T47D (cell line): ENCODE measurements at places on chromosomes 5 and 9.

GRCh38 chr9:18438300-18438925 is 35.5 kb upstream of the ADAMTSL1 start:
- DNase-seq: no peak

DNA sequence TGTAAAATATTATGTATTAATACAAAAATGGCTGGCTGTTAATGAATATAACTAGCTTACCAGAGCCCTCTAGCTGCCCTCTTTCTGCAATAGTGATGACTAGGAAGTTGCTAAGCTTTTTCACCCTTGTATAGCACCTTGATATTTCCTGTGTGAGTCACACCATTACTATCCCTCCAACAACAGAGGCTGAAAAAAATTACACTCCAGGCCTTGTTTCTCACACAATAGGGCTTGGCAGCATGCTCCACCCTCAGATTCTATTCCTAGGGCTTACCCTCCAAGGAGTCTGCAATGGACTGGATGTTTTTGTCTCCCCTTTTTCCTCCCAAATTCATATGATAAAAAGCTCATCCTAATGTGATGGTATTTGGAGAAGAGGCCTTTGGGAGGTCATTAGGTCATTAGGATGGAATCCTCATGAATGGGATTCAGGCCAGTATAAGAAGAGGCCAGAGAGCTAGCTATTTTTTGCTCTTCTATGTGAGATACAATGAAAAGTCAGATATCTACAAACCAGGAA is 184.6 kb upstream of the MAP1B start:
- DNase-seq: peak; percentile 35

GRCh38 chr5:169950333-169950732 is 30.0 kb downstream of the INSYN2B start:
- no peak for DNase-seq

- DNase-seq: no peak
These were observed 22.8 kb upstream of the FUBP3 start for GRCh38 chr9:130556396-130557076.

DNA sequence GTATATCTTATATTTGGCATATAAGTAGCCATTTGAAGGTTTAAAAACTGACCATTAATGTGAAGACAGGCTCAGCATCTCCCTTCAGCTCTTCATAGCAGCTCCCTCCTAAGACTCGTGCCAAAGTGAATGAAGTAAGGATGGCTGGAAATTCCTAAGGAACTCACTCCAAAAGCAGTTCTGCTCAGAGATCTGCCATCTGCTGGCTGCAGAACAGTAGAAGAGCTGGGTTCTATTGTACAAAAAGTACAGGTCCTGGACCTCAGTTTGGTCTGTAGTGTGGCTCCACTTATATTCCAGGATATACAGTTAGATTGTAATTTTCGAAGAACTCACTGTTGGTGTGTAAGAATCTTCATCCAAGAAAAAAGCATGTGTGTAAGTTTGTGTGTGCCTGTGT is 104.9 kb upstream of the RUSC2 start:
- DNase-seq: peak; percentile 51

DNA sequence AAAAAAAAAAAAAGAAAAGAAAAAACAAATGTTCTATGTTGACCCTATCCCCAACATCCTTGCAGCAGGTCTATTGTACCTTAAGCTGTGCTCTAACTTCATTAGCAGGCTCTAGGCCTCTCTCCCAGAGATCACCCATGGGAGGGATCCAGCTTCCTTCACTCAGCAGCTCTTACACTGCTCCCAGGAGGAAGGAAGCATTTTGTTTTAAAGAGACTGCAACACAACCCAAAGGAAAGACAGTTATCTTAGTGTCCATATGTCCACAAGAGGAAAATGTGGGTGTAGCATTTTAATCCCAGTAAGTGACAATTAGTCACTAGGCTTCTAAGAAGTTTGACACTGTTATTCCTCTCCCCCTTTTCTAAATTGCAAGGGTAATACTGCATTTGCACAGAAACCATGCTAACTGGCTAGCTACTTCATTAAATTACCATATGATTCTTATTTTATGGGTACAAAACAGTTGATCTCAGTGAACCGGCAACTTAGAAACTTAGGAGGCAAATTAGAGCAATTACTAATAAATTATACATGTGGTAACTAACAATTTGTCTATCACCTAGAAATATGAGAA is 58.8 kb downstream of the MARCHF3 start:
- DNase-seq: no peak

- DNase-seq: no peak
These were observed 80.4 kb downstream of the LHFPL2 start for GRCh38 chr5:78568212-78568611.

DNA sequence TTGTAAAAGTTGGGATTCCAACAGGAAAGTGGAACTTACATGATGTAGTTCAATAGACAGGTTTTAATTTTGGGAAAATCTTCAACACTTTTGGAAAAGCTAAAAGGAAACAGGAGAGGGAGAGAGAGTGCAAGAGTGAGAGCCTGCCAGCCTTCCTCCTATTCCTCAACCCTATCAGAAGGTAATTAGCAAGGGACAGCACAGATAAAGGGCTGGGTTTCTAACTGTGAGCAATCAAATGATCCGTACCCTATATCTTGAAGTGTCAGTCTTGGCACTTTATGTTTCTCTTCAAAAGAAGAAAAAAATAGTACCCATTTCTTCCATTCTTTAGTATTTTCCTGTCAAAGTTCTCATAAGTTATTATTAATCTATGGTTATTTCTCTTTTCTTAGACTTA is 79.4 kb downstream of the FER start:
- DNase-seq: no peak

- no peak for DNase-seq
These were observed 42.7 kb downstream of the TENT4A start for GRCh38 chr5:6755941-6756340.

DNA sequence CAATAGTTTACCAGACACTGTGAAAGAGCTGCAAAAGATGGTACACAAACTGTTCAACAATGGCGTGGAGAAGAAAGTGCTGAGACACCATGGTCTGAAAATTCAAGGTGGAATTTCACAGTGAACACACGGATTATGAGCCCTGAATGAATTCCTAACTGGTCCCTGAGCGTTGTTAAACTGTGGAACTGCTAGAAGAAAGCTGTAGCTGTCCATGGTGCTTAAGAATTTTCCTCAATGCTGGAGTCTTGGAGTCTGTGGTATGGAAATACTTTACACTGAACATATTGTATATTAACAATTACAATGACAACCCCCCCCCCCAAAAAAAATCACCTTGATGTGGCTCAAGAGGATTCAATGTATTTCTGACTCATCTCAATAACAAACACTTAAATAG is 68.5 kb downstream of the SLC24A2 start:
- DNase-seq: peak; percentile 62

GRCh38 chr5:41995193-41995592 is 70.1 kb downstream of the FBXO4 start:
- DNase-seq: no peak

- DNase-seq: no peak
These were observed 69.7 kb downstream of the CARTPT start for GRCh38 chr5:71788794-71789193.

GRCh38 chr5:55438998-55439397 is 95.8 kb downstream of the PLPP1 start:
- DNase-seq: no peak

DNA sequence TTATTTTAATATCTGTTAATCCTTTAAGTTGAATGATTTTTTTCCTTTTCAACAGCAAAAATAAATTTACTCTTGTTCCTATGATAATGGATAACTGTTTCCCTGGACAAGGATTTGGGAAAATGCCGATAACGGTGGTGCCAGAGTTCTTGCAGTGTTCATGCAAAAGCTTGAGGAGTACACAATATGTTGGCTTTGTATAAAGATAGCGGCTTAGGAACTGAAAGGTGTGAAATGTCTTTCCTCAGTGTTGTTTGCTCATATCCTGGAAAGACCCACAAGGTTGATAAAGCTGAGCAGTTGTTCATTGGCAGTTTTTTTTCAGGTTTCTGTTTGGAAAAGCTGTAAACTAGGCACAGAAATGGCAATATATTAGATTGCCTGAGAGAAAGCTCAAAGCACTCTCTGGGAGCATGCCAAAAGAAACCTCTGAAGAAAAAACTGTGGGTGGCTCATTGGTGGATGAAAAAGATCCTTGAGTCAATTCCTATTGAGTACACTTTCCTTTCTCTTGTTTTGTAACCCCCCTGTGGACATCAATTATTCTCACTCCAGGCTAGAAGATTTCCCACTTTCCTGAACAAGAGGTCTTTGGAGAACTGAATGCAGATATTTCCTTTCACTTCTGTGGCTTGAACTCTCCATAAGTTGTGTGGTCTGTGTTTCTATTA is 117.2 kb upstream of the RGMB start:
- DNase-seq: no peak

DNA sequence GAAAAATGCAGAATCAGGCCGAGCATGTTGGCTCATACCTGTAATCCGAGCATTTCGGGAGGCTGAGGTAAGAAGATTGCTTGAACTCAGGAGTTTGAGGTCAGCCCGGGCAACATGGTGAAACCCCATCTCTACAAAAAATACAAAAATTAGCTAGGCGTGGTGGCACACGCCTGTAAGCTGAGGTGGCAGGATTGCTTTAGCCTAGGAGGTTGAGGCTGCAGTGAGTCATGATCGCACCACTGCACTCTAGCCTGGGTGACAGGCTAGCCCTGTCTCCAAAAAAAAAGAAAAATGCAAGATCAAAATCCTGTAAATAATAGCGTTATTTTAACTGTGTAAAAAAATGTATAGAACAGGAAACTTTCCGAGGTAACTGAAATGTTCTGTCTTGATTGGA is 39.4 kb downstream of the RNF44 start:
- no peak for DNase-seq

DNA sequence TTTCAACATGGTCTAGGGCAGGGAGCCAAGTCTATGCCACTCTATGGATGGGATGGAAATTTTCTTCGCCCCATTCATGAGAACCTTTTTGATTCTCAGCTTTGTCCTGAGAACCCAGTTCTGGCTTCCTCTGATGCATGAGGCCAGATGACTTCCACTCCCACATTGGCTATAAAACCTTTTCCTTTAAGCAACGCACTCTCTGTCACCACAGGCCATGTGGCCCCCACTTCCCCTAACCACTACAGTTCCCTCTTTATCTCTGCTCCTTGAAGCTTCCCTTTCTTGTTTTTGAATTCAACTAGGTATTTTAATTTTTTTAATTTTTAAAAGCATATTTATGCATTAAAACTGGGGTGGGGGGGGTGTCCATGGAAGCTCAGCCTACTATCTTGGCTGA is 401.3 kb downstream of the ENC1 start:
- no peak for DNase-seq

GRCh38 chr5:73844165-73844564 is 218.2 kb downstream of the ARHGEF28 start:
- no peak for DNase-seq

- no peak for DNase-seq
These were observed 38.5 kb downstream of the CERT1 start for GRCh38 chr5:75472973-75473372.

DNA sequence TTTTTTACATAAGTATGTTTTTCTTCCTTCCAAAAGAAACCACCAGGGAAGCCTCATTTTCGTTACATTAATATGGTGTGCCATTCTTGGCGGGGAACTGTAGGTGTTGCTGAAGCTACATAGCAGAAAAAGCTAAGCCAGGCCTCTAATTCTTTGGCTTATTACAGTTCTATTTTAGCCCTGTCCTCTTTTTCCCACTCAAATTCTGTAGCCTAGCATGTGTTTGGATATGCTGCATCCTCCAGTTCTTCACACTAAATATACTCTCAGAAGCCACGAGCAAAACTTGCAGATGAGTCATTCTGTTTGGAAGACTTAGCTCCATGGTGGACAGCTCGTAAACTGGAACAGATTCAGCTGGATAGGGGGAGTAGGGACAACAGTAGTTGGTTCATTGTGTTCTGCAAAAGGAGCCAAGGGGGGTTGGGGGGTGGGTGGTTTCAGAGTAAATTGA is 369.4 kb downstream of the TMEM161B start:
- peak; percentile 9 for DNase-seq

GRCh38 chr5:58315794-58316193 is 144.1 kb downstream of the PLK2 start:
- DNase-seq: no peak

DNA sequence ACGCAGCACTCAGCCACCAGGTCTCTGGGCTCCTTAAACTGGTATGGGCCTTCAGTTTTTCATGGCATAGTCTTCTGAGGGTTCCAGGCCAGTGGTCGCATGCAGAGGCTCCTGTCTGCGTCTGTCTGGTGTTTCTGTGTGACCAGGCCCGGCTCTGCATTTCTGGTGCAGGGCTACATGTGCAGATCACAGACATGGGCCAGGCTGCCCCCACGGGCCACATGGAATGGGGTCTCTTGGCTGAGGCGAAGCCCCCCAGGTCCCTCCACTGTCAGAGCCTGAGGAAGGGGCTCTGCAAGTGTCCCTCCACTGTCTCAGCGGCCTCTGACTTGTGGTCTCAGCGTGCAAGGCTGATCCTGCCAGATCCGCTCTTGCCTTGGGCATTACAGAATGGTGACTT is 15.6 kb upstream of the CARD19 start:
- DNase-seq: no peak

GRCh38 chr9:33131790-33132772 is 35.1 kb downstream of the B4GALT1 start:
- no peak for DNase-seq

GRCh38 chr5:140391312-140391711 is 10.3 kb upstream of the ANKHD1 start:
- DNase-seq: no peak

DNA sequence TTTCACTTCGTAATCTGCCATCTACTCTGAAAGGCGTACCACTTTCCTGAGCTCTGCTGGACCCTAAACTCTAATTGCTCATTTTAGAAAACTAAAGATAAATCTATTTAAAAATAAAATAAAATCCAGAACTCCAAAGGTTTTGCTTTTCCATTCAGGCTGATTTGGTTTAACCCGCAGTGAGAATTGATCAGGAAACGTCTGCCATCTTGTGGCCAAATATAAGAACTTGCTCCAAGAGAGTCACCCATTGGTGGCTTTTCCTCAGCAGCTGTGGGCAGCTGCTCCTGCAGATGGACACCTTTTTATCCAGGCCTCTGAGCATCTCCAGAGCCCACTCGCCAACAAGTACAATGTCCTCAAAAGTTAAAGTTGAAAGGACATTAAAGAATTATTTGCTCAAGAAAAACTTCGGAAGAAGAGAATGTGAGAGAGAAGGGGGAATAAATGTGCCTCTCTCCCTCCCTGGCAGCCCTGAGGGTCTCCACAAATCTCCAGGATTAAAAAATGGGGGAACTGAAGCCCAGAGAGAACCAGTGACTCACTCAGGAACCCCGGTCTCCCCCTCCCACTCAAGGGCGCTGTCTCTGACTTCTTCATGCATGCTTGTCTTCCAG is 4.1 kb downstream of the SAXO1 start:
- peak; percentile 63 for DNase-seq

DNA sequence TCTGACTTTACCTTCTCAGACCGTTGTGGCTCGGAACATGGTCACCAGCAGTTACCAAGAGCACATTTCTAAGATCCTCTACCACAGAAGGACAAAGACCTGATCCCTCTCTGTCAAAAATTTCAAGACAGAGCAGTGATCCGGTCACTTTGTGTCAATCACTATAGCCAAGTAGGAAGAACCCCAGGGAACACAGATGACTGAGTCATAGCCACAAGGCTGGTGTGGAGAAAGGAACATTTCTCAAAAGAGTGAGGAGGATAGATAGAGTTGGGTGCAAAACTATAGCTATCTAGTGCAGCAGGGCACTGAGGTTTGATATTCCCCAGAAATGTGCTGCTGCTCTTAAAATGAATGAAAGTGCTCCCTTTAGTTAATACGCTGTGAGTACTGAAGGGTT is 130.7 kb upstream of the SMIM23 start:
- DNase-seq: no peak
